ENCODE measurements at places on chromosomes 2 and 18. TPM values are rescaled to one million over a fixed set of nuclear protein-coding genes. Genes with fewer than 3 reads are reported as not detected.

Gene UGT1A5
- not detected for total RNA-seq

Gene GALR1
- total RNA-seq, result not detected

Gene HOXD9
- 1.7 TPM for total RNA-seq

Gene DAW1
- total RNA-seq, result 2.3 TPM

Gene TLK1
- 29.5 TPM for total RNA-seq

Gene STON1
- total RNA-seq, result 0.50 TPM

Gene RANBP2
- 11.5 TPM for total RNA-seq

Gene CROCC2
- total RNA-seq, result not detected

Gene DPYSL5
- total RNA-seq, result 4.0 TPM

Gene SOCS6
- total RNA-seq, result 31.1 TPM

Gene RBKS
- total RNA-seq, result 8.0 TPM

Gene TM4SF20
- total RNA-seq, result 7.6 TPM

Gene GREB1
- total RNA-seq, result 2.7 TPM

Gene RAMP1
- not detected for total RNA-seq

Gene SERPINB11
- total RNA-seq, result not detected

Gene TUBB6
- total RNA-seq, result 196 TPM

Gene CDH19
- total RNA-seq, result 1.3 TPM

Gene IL1B
- total RNA-seq, result 0.40 TPM

Gene TEX51
- total RNA-seq, result not detected

Gene TSPYL6
- not detected for total RNA-seq

Gene UGT1A8
- total RNA-seq, result not detected

Gene ICOS
- not detected for total RNA-seq

Gene PAX3
- not detected for total RNA-seq

Gene RAPGEF4
- 0.12 TPM for total RNA-seq

Gene CEBPZOS
- 43.9 TPM for total RNA-seq

Gene PARD3B
- 0.72 TPM for total RNA-seq

Gene ITPRIPL1
- total RNA-seq, result not detected

Gene CXCR1
- total RNA-seq, result not detected

Gene ALK
- not detected for total RNA-seq

All from A549 treated with RU486 at 1 μM for 4 hours (cell line).